ENCODE measurements at places on chromosomes 5 and 9.

DNA sequence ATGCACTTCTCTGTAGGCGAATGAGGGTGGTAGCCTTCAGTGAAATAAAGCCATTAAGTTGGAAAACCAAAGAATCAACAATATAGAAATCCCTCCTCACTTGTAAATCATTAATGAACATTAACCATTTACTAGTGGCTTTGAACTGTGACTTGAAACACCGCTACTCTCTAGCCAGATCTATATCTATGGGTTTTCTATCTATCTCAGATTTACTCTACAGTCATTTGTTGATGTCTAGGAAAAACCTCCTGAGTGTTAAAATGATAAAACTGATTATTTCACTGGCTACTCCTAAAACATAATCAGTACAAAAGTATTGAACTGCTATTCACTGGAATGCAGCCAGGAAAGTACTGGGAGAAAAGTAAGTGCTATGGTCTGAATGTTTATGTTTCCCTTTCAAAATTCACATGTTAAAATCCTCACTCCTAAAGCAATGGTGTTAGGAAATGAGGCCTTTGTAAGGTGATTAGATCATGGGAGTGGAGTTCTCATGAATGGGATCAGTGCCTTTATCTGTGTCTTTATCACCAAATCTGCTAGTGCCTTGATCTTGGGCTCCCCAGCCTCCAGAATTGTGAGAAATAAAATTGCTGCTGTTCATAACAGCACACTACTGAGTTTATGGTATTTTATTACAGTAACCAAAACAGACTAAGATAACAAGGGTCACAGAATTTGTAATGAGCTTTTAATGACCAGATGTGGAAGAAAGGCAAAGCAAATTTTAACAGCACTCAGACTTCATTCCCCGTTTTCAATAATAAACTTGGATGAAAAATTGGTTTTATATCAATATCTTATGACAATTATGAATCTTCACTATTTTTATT lies 8.6 kb upstream of the OXCT1 start:
- no peak for DNase-seq

GRCh38 chr5:127562252-127562651 lies 44.8 kb downstream of the PRRC1 start:
- DNase-seq, result peak; percentile 31

GRCh38 chr9:100315561-100315960 lies 37.2 kb downstream of the TEX10 start:
- no peak for DNase-seq

- DNase-seq, result no peak
Measured at GRCh38 chr9:16718952-16719351, 151.5 kb downstream of the BNC2 start.

- no peak for DNase-seq
Measured at GRCh38 chr5:174493530-174493929, 230.9 kb upstream of the MSX2 start.

- no peak for DNase-seq
Measured at GRCh38 chr5:121962958-121963357, 1.2 kb downstream of the SRFBP1 start.

DNA sequence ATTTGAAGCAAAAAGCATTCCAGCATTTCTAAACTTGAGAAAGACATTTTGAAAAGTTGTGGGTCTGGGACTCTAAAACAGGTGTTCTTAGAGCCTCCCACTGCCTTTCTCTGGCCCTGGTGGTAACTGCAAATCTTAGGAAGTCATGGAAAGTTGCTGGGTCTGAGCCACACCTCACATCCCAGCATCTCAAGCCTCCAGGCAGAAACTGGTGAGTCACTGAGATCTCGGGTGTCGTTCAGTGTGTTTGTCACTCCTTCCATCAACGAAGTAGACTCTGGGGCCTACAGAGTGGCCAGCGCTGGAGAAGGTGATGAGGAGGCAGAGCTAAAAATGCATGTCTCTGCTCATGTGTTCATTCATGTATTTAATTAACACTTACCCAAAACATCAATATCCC lies 59.6 kb upstream of the C5orf58 start:
- DNase-seq, result no peak

GRCh38 chr5:38162625-38163024 lies 95.7 kb upstream of the EGFLAM start:
- no peak for DNase-seq

GRCh38 chr5:96822686-96823459 lies 15.1 kb upstream of the ERAP1 start:
- no peak for DNase-seq

- no peak for DNase-seq
Measured at GRCh38 chr9:130089141-130089540, 35.4 kb downstream of the GPR107 start.

DNA sequence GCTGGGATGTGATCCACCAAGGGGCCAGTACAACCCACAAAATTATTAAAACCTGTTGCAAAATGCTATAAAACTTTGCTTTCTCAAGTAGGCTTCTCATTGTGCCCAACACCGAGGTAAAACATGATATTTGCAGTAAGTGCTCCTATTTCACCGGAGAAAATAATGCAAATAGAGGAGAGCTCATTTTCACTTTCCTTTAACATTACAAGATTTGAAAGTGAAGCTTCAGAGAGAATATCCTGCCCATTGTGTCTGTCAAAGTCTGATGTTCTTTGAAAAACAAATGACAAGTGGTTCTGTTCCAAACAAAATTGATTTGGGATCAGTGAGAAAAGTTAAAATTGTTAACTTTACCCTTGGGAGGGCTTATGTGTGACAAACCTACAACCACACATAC lies 287.1 kb downstream of the KCNN2 start:
- DNase-seq, result no peak

DNA sequence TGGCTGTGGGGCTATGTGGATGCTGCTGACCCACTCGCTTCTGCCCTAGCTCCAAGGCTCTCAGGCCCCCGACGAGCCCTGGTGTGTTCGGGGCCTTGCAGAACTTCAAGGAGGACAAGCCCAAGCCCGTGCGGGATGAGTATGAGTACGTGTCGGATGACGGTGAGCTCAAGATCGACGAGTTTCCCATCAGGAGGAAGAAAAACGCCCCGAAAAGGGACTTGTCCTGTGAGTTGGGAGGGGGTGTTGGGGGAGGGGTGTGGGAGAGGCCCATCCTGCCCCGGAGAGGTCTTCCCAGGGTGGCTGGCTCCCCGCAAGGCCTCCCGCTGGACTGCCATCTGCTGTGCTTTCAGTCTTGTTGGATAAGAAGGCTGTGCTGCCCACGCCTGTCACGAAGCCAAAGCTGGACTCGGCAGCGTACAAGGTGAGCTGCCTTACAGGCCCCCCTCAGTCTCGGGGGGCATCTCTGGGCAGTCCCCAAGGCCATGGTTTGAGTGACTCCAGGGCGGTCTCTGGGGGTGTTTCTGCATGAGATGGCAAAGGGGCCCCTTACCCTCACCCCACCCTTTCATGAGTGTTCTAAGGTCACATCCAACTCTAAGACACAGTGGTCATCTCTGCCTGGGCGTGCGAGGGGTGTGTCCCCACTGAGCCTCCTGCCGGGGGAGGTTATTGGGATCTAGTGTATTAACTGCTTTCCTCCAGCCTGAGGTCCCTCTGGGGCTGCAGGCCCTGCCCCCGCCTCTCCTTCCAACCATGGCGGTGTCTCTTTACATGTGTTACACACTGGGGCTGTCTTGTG lies 89.5 kb downstream of the PHF2 start:
- no peak for DNase-seq

DNA sequence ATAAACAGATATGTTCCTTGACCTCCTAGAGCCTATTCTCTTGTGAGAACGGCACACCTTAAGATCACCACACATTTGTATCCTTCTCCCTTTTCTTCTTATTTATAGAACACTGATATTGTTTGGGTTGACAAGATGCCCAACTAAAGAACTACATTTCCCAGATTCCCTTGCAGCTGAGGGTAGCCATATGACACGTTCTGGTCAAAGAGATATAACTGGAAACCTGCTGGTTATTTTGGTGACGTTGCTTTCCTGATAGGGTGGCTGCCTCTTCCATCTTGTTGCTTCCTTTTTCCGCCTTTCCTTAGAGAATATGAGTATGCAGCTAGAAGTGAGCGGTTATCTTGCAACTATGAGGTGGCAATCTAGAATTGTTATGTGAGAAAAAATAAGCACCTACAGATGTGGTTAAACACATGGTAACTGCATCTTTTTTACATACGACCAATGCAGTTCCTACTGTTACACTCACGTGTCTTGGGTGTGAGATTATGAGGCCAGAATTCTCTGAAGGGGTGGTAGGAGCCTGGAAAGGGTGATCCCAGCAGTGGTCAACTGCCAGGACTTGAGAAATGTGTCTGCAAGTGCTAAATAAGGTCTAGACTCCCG lies 72.9 kb downstream of the SEC61B start:
- DNase-seq, result no peak

DNA sequence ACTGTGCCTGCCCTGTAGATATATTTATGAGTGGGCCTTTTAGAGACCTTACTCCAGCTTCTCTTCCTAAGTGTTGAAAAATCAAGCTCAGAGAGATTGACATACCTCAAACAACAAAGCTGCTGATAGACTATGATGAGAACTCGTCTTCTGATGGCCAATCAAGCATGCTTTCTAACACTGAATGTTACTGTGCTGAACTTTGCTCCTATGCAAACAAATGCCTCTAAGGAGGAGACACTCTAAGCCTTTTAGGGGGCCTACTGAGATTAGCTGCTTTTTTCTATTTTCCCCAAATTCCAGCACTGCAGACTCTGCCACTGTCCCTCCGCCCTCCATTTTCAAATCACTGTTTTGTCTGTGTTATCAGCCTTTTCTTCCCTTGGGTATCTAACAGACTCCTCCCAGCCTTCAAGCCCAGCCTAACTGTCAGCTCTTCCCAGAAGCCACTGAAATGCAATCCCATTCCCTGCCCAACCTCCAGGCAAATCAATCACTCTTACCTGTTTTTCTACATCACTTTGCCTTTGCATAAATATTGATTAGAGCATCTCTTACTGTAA lies 39.5 kb downstream of the TXNDC8 start:
- no peak for DNase-seq

GRCh38 chr9:105475302-105475701 lies 27.5 kb downstream of the FSD1L start:
- DNase-seq, result peak; percentile 48

DNA sequence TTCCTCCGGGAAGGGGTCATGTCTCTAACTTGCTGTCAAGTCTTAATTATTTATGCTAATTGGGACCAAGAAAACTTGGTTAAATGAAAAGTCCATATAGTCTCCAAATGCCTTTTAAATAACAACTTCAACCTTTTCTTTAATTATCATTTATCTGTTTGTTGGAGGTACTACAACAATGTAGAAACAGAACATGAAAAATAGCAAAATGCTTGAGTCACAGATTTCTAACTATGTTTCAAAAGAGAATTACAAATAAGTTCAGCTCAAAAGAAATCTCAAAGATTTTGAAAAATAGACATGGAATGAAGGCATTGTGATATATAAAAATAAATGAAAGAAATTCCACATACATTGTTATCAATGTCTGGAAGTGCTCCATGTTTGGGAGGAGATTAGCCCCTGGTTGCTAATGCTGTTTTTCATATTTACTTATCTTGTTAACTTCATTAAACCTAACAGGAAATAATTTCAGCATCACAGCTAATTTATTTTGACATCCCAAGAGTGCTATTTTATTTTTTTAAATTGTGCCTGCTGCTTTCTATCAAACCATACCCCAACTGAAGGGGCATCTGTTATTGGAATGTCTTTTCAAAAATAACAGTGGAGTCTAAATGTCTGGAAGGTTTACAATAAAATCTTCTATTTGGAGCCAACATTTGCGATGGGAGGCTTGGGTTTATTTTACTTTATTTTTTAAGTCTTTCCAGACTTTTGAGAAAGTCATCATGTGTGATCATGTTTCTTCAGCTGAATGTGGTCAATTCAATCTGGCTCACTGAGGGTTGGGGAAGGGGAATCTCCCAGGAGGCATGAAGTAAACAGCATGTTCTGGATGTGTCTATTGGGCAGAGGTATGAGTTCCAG lies 53.1 kb upstream of the ANKRD55 start:
- DNase-seq, result no peak

DNA sequence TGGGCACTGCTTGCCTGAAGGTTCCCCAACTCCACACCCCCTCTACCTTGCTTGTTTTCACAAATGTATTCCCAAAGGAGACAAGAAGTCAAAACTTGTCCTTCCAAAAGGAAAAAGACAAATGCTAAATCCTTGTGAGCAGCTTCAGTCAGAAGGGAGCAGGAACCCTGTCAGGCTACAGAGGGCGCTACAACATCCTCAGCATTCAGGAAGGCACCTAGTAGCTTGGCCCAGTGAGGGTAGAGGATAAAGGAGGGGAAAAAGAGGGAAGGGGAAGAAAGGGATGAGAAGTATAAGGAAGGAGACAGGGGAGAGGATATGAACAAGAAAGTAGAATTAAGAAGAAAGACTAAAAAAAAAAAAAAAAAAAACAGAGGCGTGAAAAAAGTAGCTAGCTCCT lies 97.5 kb downstream of the MLLT3 start:
- DNase-seq, result no peak

- DNase-seq, result no peak
Measured at GRCh38 chr5:156366521-156366920, 39.6 kb downstream of the SGCD start.

DNA sequence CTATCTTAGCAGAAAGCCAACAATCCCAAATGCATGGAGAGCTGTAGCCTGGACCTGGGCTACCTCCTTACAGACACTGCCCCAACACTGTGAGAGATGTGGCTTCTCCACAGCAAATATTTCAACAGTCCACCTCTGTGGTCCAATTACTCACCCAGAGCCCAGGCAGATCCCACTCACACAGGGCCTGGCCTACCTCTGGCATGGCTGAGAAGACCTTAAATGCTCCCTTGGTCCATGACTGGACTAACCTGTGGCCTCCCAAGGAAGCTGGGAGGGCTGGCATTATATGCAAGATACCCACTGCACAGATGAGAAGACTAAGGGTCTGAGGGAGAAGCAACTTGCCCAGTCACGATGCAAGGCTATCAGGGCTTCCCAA lies 22.8 kb upstream of the SLC25A51 start:
- DNase-seq, result no peak

DNA sequence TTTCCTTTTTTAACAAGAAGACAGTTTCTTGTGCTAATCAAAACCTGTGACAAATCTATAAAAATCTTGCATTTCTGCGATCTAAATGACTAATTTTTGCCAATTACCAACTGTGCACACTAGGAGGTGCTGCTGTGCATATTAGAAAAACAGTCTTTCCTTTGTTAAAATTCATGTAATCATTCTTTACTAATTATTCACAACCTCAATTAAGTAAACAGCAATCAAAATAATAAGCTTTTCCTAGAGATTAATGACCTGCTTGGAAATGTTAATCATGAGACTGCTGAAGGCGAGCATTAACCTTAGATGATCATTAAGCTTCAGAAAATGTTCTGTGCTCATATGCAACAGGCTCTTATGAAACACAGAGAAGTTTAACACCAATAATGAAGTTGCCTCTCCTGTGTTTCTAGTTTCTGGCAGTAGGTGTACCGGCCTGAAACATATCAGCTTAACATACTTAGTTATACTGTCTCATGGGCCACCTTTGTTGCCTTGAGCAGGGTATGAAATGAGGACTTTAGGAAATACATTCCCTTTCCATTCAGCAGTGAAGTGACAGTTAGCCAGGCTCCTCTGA lies 17.7 kb downstream of the RFESD start:
- DNase-seq, result peak; percentile 58
